ENCODE measurements at places on chromosomes 4 and X. TPM values are rescaled to one million over a fixed set of nuclear protein-coding genes. Genes with fewer than 3 reads are reported as not detected.
A peak's percentile ranks its signal among the peaks of the same experiment; 100 is the strongest.

MAGEA12 gene
- not detected for total RNA-seq

SLC26A1 gene
- 0.22 TPM for total RNA-seq

DMRTC1 gene
- total RNA-seq, result not detected

CTAG1A gene
- not detected for total RNA-seq

NKX6-1 gene
- 4.2 TPM for total RNA-seq

SYN1 gene
- 0.86 TPM for total RNA-seq

GPR50 gene
- total RNA-seq, result not detected

PIN4 gene
- 9.5 TPM for total RNA-seq

RBBP7 gene
- 146 TPM for total RNA-seq

PCYT1B gene
- total RNA-seq, result not detected

SMR3A gene
- total RNA-seq, result not detected

CXorf51B gene
- total RNA-seq, result not detected

PASD1 gene
- not detected for total RNA-seq

CENPI gene
- 15.3 TPM for total RNA-seq

NCAPG gene
- total RNA-seq, result 79.4 TPM

DNA sequence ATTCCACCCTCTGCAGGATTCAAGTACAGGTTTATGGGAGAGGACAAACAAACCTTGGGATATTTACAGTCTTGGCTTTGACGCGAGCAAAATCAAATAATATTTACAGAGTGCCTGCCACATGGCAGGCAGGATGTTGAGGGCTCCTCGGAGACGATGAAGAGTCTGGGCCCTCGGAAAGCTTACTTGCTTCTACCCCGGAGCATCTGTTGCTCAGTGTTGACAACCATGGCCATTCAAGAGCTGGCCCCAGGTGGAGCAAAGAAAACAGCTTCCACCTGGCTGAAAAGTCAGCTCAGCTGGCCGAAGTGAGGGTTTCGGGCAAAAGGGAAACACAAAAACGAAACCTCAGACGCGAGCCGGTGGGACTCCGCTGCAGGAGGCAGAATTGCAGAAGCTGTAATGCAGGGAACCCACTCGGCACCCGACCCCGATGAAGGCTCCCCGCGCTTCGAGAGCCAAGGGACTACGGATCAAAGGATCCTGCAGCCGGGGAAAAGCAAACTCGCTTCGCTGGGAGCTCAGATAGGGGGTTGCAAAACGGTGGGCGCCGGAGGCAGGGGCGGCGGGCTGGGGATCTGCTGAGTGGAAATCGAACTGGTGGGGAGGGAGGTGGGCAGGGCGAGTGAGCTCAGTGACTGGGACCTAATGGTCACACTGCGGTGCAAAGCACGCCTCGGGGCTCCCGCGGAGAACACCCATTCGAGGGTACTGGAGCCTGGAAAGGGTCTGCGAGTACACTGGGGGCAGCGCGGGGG lies 805 bp downstream of the ATP8A1 start:
- H3K4me1 ChIP-seq, result peaks cover 22% of the 10 kb centered on the region
- H3K4me3 ChIP-seq, result peak overlapping the region; percentile 65
- peaks cover 5% of the 10 kb centered on the region for H3K27me3 ChIP-seq
- no peak overlapping the region for H3K27ac ChIP-seq
- no peak for DNase-seq

- no peaks in the 10 kb centered on the region for H3K36me3 ChIP-seq
- H3K27ac ChIP-seq, result no peak overlapping the region
- H3K4me1 ChIP-seq, result no peaks in the 10 kb centered on the region
- DNase-seq, result no peak
- no peak overlapping the region for H3K4me3 ChIP-seq
Measured at GRCh38 chr4:26762650-26763049, 98.0 kb upstream of the STIM2 start.

- H3K4me3 ChIP-seq, result no peak overlapping the region
- no peaks in the 10 kb centered on the region for H3K4me1 ChIP-seq
- DNase-seq, result no peak
Measured at GRCh38 chr4:8761824-8762205, 109.8 kb downstream of the HMX1 start.

DNA sequence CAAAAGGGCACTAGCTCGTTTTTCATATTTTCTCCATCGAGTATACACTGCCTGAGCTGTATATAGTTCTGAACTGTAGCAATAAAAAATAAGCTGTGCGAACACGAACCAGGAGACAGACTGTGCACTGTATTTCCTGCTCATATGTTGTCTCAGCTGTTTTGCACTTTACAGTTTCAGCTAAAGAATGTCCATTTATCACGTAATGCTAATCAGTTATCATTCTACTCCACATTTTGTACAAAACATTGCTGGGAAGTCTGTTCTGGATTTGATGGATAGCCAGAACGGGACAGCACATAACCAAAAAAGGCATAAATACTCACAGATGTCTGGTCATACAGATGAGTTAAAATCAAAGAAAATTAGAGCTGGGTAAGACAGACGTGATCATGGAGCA lies 315.5 kb upstream of the ADGRL3 start:
- H3K4me3 ChIP-seq, result no peak overlapping the region
- H3K36me3 ChIP-seq, result no peaks in the 10 kb centered on the region
- H3K27me3 ChIP-seq, result no peaks in the 10 kb centered on the region
- DNase-seq, result no peak
- no peak overlapping the region for H3K27ac ChIP-seq
- H3K4me1 ChIP-seq, result no peaks in the 10 kb centered on the region

- H3K27ac ChIP-seq, result no peak overlapping the region
- H3K27me3 ChIP-seq, result no peaks in the 10 kb centered on the region
- no peak for DNase-seq
Measured at GRCh38 chrX:96126182-96126581, 558.5 kb upstream of the DIAPH2 start.

GRCh38 chr4:185573651-185574199 lies 38.4 kb upstream of the PDLIM3 start:
- H3K4me1 ChIP-seq, result peaks cover 8% of the 10 kb centered on the region
- DNase-seq, result peak; percentile 91
- H3K27ac ChIP-seq, result peak overlapping the region; percentile 68
- H3K4me3 ChIP-seq, result peak overlapping the region; percentile 53
- H3K27me3 ChIP-seq, result no peaks in the 10 kb centered on the region

GRCh38 chrX:12955882-12956703 lies 18.8 kb upstream of the TMSB4X start:
- peak overlapping the region; percentile 85 for H3K27ac ChIP-seq
- DNase-seq, result peak; percentile 46
- peaks cover 14% of the 10 kb centered on the region for H3K4me1 ChIP-seq
- H3K36me3 ChIP-seq, result no peaks in the 10 kb centered on the region

DNA sequence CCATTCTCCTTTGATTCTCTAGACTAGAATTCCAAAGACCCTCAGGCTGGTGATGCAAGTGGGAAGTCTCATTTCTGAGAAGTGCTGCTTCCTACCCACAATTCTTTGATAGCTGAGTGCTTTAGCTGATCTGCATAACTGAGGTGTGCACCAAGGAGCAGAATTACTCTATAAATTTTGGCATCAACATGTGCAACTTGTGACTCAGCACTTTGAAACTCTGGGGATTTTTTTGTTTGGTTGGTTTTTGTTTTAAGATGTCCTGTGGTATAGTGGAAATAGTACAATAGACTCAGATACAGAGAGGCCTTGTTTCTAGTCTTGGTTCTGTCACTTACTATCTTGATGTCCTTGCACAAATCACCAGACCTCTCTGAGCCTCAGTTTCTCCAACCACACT lies 148.4 kb downstream of the AR start:
- H3K36me3 ChIP-seq, result no peaks in the 10 kb centered on the region
- no peaks in the 10 kb centered on the region for H3K4me1 ChIP-seq
- no peak overlapping the region for H3K27ac ChIP-seq

DNA sequence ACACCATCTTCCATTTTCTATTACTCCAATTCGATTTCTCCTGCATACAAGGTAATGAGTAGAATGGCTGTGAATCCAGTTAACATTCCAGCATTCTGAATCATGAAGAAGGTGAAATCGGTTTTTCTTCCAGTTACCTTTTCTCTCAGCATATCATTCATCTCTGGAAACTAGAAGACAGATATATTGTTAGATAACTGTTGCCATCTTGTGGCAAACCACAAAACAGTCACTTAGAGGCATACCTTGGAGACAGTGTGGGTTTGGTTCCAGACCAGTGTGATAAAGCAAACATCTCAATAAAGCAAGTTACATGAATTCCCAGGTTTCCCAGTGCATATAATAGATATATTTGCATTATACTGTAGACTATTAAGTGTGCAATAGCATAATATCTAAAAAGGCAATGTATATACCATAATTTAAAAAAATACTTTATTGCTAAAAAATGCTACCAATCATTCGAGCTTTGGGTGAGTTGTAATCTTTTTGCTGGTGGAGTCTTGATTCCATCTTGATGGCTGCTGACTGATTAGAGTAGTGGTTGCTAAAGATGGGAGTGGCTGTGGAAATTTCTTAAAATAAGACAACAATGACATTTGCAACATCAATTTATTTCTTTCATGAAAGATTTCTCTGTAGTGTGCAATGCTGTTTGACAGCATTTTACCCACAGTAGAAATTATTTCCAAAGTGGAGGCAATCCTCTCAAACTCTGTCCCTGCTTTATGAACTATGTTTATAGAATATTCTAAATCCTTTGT lies 82.1 kb downstream of the SLC39A8 start:
- peak; percentile 51 for DNase-seq
- no peak overlapping the region for H3K4me3 ChIP-seq
- no peaks in the 10 kb centered on the region for H3K27me3 ChIP-seq
- peaks cover 4% of the 10 kb centered on the region for H3K4me1 ChIP-seq
- H3K27ac ChIP-seq, result no peak overlapping the region

- H3K4me3 ChIP-seq, result no peak overlapping the region
- peak; percentile 48 for DNase-seq
- no peak overlapping the region for H3K27ac ChIP-seq
Measured at GRCh38 chr4:112031712-112032328, 113.4 kb upstream of the FAM241A start.

DNA sequence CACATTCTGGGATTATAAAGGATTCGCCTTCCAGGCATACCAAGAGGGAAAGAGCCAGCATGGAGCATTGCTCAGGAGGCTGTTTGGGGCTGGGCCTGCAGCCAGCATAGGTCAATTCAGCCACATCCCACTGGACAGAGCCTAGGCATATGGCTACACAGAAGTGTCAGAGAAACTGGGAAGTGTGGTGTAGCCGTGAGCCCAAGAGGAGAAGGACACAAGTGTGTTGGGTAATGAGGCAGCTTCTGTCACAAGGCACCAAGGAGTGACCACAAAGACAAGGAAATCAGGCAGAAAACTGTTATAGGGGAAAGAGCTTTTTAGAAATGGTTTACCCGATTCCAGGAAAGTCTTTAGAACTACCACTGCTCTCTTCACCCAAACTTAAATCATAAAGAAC lies 178.6 kb upstream of the TBL1X start:
- no peaks in the 10 kb centered on the region for H3K36me3 ChIP-seq
- H3K4me1 ChIP-seq, result no peaks in the 10 kb centered on the region
- no peak overlapping the region for H3K27ac ChIP-seq
- DNase-seq, result no peak

DNA sequence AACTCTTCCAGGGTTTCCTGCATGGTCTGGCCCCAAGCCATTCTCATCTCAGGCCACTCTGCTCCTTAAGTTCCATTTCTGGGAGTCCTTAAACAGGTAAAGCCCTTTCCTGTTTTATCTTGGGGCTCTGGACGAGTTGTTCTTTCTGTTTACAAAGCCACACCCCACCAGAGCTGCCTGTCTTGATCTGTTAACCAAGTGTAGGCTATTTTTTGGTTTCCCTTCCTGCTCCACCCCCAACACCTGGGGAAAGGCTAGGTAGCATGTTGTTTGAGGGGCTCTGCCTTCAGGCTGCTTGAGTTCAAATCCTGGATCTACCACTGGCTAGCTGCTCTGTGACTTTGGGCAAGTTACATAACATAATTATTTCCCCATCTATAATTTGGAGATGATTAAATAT lies 40.0 kb downstream of the ERVMER34-1 start:
- no peaks in the 10 kb centered on the region for H3K27me3 ChIP-seq
- DNase-seq, result no peak
- peak overlapping the region; percentile 73 for H3K4me3 ChIP-seq
- peaks cover 17% of the 10 kb centered on the region for H3K4me1 ChIP-seq
- peak overlapping the region; percentile 8 for H3K27ac ChIP-seq
- peaks cover 13% of the 10 kb centered on the region for H3K36me3 ChIP-seq

- no peaks in the 10 kb centered on the region for H3K36me3 ChIP-seq
- no peak overlapping the region for H3K27ac ChIP-seq
- no peaks in the 10 kb centered on the region for H3K4me1 ChIP-seq
Measured at GRCh38 chrX:87434618-87435017, 83.0 kb upstream of the KLHL4 start.

GRCh38 chr4:94931626-94932025 lies 173.9 kb downstream of the BMPR1B start:
- H3K27ac ChIP-seq, result no peak overlapping the region
- H3K4me3 ChIP-seq, result no peak overlapping the region
- H3K36me3 ChIP-seq, result no peaks in the 10 kb centered on the region

DNA sequence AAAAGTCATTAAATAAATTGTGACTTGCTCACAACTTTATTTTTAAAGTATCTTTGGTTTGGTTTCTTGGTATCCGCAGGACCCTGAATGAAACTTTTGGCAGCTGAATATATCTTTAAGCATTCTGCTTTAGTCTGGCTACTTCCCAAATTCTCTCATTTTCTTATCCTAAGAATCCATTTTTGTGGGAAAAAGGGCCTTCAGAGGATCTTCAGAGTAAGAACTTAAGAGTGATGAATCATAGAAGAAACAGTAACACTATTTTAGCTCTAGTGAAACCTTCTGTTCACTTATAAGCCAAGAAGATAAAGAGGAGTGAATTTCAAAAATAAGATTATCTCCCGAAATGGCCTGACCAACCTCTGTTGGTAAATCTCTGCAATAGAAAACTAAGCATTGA lies 540.6 kb upstream of the MAGEB18 start:
- no peak overlapping the region for H3K4me3 ChIP-seq
- H3K27me3 ChIP-seq, result no peaks in the 10 kb centered on the region
- H3K4me1 ChIP-seq, result no peaks in the 10 kb centered on the region
- no peak for DNase-seq

GRCh38 chr4:15150631-15151030 lies 148.3 kb downstream of the CPEB2 start:
- H3K27ac ChIP-seq, result no peak overlapping the region
- DNase-seq, result no peak
- H3K27me3 ChIP-seq, result no peaks in the 10 kb centered on the region
- peaks cover 15% of the 10 kb centered on the region for H3K4me1 ChIP-seq
- H3K4me3 ChIP-seq, result no peak overlapping the region
- no peaks in the 10 kb centered on the region for H3K36me3 ChIP-seq

DNA sequence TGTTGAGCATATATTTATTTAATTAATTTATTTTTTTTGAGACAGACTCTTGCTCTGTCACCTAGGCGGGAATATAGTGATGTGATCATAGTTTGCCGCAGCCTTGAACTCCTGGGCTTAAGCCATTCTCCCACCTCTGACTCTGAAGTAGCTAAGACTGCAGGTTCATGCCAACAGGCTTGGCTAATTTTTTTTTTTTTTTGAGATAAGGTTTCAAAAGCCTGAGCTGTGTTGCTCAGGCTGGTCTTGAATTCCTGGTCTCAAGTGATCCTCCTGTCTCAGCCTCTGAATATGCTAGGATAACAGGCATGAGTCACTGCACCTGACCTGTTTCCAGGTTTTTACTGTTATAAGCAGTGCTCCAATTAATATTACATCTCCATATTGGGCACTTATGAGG lies 4.8 kb downstream of the ADD1 start:
- H3K27ac ChIP-seq, result no peak overlapping the region
- no peak overlapping the region for H3K4me3 ChIP-seq
- no peaks in the 10 kb centered on the region for H3K27me3 ChIP-seq
- no peaks in the 10 kb centered on the region for H3K36me3 ChIP-seq

Measured in HCT116 (cell line).